ENCODE measurements at places on chromosomes 13 and 19.

GRCh38 chr19:18456974-18457373 lies 19.0 kb upstream of the ISYNA1 start:
- peaks cover 10% of the 10 kb centered on the region for H3K36me3 ChIP-seq
- H3K27ac ChIP-seq = no peak overlapping the region
- H3K4me3 ChIP-seq = no peak overlapping the region
- DNase-seq = no peak

DNA sequence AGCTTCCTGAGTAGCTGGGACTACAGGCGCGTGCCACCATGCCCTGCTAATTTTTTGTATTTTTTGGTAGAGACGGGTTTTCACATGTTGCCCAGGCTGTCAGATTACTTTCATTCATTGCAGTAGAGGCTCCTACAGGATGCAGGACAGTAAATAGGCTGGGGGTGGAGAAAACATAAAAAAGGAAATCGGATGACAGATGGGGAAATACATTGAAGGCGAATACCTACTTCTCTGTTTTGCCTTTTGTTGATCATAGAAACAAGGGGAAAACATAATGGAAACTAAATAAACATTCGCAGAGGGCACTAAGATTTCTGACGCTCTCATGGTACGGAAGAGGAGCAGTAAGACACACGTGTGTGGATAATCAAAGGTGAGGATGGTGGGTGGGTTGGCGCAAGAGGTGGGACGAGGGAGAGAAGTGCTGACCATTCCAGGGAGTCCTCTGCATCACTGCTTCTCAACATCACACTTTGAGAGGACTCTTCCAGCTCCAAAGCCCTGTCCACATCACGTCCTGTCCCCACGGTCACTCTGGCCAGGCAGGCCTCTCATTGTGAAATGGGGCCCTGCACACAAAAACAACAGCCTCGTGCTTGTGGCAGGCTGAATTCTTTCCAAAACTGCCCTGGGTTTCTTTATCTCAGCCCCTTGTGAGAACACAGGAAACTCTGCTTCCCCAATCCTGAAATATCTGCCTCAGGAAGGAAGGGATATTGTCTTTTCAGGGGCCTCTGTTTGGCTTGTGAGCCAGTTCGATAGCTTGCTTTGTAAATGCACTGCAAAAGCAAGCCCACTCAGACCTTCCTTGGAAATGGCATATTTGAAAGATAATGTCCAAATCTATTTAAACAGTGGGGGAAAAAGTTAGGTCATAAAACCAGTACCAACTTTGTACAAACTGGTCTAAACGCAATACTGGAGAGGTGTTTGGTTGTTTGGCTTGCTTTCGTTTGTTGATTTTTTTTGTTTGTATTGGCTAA lies 188.5 kb downstream of the FOXO1 start:
- no peak overlapping the region for H3K4me3 ChIP-seq
- DNase-seq = no peak
- peaks cover 36% of the 10 kb centered on the region for H3K4me1 ChIP-seq
- H3K27ac ChIP-seq = no peak overlapping the region
- no peaks in the 10 kb centered on the region for H3K27me3 ChIP-seq

GRCh38 chr13:92173254-92173653 lies 774.8 kb downstream of the GPC5 start:
- DNase-seq = no peak
- no peak overlapping the region for H3K27ac ChIP-seq
- no peak overlapping the region for H3K4me3 ChIP-seq
- no peaks in the 10 kb centered on the region for H3K27me3 ChIP-seq

DNA sequence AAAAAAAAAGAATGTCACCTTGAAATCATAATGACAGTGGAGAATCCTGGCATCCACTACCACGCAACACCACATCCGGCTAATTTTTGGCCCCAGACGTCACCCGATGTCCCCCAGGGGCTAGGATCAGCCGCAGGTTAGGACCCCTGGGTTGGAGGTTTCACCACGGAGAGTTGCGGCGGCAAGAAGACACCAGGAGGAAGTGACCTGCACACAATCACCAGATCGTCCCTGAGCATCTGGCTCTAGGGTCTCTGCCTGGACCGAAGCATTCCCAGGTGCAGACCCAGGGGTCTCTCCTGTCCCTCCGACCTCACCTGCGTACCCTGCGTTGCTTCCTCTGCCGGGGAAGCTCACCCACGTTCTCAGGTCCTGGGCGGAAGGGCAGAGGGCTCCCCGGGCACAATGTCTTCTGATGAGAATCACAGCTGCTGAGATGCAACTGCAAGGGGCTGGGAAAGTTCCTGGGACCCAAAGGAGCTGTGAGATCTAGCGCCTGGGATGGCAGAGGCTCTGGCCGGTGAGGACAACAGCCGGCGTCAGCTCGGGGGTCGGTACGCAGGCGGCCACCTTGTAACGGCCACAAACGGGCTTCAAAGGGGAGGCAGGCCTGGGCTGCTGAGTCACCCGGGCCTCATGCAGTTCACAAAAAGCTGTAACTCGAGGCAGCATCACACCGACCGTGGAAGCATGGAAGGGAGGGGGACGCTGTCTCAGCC lies 111.2 kb downstream of the GADD45B start:
- H3K4me3 ChIP-seq = no peak overlapping the region
- no peak for DNase-seq
- no peaks in the 10 kb centered on the region for H3K27me3 ChIP-seq
- H3K27ac ChIP-seq = no peak overlapping the region

DNA sequence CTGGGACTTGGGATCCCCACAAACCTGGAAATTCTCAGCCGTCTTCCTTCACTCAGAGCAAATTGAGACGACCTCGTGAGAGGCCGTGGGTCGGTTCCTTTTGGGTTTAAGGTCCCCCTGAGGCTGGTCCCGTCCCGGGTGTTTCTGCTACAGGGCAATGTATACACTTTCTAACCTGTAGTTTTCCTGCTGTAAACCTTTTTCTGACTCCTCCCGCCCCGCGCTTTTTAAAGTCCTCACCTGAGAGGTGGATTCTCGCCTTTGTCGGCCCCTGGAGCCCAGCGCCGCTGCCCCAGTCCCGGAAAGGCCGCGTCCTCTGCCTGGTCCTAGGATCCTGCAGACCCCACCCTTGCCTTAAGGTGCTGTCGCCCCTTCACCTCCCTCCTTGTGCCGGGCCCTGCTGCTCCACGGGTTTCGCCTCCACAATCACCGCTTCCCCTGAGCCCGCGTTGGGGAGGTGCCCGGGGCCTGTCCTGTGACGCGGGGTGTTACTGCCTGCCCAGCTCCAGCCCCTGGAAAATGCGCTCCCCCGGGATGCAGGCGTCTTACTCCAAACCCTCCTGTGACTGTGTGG lies 391 bp downstream of the ZNF761 start:
- peaks cover 6% of the 10 kb centered on the region for H3K4me1 ChIP-seq
- peak overlapping the region; percentile 91 for H3K4me3 ChIP-seq
- peak; percentile 25 for DNase-seq
- no peaks in the 10 kb centered on the region for H3K27me3 ChIP-seq

- no peaks in the 10 kb centered on the region for H3K27me3 ChIP-seq
- peak; percentile 40 for DNase-seq
- no peaks in the 10 kb centered on the region for H3K36me3 ChIP-seq
- peaks cover 15% of the 10 kb centered on the region for H3K4me1 ChIP-seq
These were observed 800 bp downstream of the ETFB start for GRCh38 chr19:51365211-51365964.

DNA sequence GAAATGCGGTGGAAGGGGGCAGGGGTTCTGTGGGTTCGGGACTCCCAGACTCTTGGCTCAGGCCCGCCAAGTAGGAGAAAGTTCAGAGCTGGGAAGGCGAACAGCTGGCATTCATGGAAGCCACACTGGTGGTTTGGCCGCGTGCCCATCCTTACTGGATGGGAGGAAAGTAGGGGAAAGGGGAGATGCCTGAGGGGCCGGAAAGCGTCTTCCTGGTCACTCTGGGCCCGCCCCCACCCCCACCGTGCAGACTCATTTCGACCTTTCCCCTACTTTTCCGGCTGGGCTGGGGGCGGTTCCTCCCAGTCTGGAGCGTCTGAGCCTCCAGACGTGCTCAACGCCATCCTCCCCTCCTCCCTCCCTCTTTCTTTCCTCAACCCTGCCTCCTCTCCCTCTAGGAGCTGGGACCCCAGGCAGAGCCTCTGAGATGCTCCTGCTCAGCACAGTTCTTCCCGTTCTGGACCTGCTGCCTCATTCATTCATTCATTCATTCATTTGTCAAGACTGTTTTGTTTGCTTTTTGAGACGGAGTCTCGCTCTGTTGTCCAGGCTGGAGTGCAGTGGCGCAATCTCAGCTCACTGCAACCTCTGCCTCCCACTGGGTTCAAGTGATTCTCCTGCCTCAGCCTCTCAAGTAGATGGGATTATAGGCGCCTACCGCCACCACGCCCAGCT lies 3.5 kb downstream of the ANGPTL4 start:
- H3K4me3 ChIP-seq = no peak overlapping the region

- no peaks in the 10 kb centered on the region for H3K27me3 ChIP-seq
- peaks cover 18% of the 10 kb centered on the region for H3K4me1 ChIP-seq
- peak; percentile 60 for DNase-seq
- H3K4me3 ChIP-seq = no peak overlapping the region
- no peaks in the 10 kb centered on the region for H3K36me3 ChIP-seq
- H3K27ac ChIP-seq = no peak overlapping the region
These were observed 25.8 kb upstream of the MAP3K10 start for GRCh38 chr19:40165362-40165937.

DNA sequence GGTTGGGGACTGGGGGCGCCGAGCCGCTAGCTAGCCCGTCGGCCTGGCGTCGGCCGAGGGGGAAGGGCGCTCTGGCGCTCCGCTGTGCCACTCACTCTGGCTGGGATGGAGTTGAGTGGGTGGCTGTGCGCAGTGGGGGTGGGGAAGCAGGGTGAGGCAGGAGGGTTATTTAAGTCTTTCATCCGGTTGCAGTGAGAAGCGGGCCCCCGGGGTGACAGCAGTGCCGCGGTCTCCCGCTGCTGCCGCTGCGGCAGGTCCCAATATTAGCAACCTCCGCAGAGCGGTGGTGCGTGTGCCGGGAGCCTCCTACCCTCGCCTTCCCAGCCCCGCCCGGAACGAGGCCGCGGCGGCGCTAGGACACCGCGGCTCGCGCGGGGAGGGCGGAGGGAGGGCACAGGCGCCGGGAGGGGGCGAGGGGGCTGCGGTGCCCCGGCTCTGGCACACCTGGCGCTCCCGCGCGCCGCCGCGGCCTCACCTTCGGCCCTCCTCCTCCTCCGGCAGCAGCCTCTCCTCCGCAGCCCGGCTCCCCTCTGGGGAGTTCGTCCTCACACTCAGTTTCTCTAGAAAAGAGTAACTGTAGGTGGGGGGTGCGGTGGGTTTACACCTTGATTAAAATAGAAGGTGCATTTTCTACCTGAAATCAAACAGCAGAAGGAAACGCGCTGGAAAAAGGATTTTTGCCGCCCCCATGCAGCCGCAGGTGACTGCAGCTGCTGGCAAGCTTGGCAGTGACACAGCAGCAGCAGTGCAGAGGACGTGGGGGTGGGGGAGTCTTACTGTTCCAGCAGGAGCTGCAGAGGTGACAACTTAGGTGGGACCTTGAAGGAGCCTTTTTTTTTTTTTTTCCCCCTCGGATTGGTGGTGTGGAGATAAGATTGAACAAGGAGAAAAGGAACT lies 4.5 kb downstream of the FGF9 start:
- no peak overlapping the region for H3K27ac ChIP-seq
- no peaks in the 10 kb centered on the region for H3K27me3 ChIP-seq
- no peaks in the 10 kb centered on the region for H3K36me3 ChIP-seq
- peak overlapping the region; percentile 64 for H3K4me3 ChIP-seq
- DNase-seq = peak; percentile 50

DNA sequence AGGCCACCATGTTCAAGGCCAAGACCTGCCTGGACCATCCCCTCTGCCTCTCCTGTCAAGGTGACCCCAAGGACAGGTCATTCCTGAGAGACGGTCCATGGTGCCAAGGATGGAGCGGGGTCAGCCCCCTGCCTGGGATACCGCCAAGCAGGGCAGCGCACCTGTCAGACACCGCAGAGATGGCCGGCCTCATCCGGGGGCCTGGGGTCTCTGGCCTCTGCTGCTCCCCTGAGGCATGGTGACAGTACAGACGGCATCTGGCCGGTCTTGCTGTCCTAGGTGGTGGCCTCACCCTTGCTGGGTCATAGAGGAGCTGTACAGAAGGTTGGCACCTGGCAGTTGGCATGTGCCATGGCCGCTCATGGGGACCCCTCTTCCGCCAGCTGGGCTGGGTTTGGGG lies 11.1 kb downstream of the DDA1 start:
- no peak for DNase-seq
- peaks cover 12% of the 10 kb centered on the region for H3K36me3 ChIP-seq
- no peak overlapping the region for H3K27ac ChIP-seq
- H3K4me1 ChIP-seq = no peaks in the 10 kb centered on the region
- H3K4me3 ChIP-seq = no peak overlapping the region
- H3K27me3 ChIP-seq = no peaks in the 10 kb centered on the region

- peaks cover 32% of the 10 kb centered on the region for H3K36me3 ChIP-seq
- H3K27ac ChIP-seq = no peak overlapping the region
- DNase-seq = no peak
- no peak overlapping the region for H3K4me3 ChIP-seq
These were observed 5.2 kb downstream of the CHAMP1 start for GRCh38 chr13:114319441-114319913.

- H3K27me3 ChIP-seq = no peaks in the 10 kb centered on the region
- no peak overlapping the region for H3K27ac ChIP-seq
- H3K4me3 ChIP-seq = no peak overlapping the region
- H3K36me3 ChIP-seq = peaks cover 89% of the 10 kb centered on the region
- no peak for DNase-seq
- H3K4me1 ChIP-seq = no peaks in the 10 kb centered on the region
These were observed 7.3 kb downstream of the PTGER1 start for GRCh38 chr19:14467816-14468215.

- peaks cover 42% of the 10 kb centered on the region for H3K27me3 ChIP-seq
- H3K4me3 ChIP-seq = no peak overlapping the region
- DNase-seq = no peak
- H3K36me3 ChIP-seq = no peaks in the 10 kb centered on the region
These were observed 2.7 kb downstream of the MAB21L1 start for GRCh38 chr13:35473802-35474201.

GRCh38 chr13:22422023-22422422 lies 751.1 kb downstream of the FGF9 start:
- no peak overlapping the region for H3K4me3 ChIP-seq
- no peaks in the 10 kb centered on the region for H3K36me3 ChIP-seq
- no peaks in the 10 kb centered on the region for H3K27me3 ChIP-seq
- H3K4me1 ChIP-seq = no peaks in the 10 kb centered on the region
- no peak for DNase-seq

GRCh38 chr13:111650626-111651025 lies 330.2 kb downstream of the TEX29 start:
- no peaks in the 10 kb centered on the region for H3K36me3 ChIP-seq
- no peaks in the 10 kb centered on the region for H3K4me1 ChIP-seq
- H3K4me3 ChIP-seq = no peak overlapping the region
- DNase-seq = no peak
- H3K27me3 ChIP-seq = no peaks in the 10 kb centered on the region

GRCh38 chr19:37928527-37929286 lies 21.7 kb downstream of the SIPA1L3 start:
- H3K27me3 ChIP-seq = no peaks in the 10 kb centered on the region
- no peaks in the 10 kb centered on the region for H3K36me3 ChIP-seq
- no peaks in the 10 kb centered on the region for H3K4me1 ChIP-seq
- DNase-seq = no peak

DNA sequence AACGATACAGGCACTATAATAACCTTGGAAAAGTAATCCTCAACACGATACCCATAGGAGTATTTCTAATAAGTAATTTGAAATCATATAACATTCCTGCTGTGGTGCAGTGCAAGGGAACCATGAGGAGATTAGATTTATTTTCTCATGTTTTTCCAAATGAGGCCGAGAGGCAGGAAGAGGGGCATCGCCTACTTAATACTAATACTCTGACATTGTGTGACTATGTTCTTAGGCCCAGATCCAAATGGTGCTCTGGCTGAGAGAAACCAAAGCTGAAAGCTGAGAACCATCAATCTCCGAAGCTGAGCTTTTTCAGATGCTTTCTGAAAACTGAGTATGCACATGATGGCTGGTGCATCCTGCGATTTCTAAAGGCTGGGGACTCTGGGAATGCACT lies 248.0 kb upstream of the MAB21L1 start:
- H3K4me3 ChIP-seq = no peak overlapping the region
- no peak overlapping the region for H3K27ac ChIP-seq
